ENCODE measurements at places on chromosomes 12 and 14.
A peak's percentile ranks its signal among the peaks of the same experiment; 100 is the strongest.

DNA sequence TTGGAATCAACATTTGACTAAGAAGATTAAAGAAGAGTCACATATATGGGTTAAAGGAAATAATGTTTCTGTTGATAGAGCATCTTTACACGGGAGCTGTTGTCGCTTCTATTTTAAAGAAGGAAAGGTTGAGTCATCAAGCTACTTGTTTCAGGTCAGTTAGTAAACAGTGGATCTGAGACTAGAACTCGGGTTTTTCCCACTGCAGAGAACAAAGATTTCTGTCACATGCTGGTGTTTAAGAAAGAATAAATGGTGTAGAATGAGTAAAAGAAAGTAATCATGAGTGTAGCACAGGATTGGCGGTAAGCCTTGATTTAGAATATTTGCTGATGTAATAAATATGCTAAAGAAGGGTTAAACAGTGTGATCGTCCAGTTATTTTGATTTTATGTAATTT lies 455.5 kb downstream of the AEBP2 start:
- no peak for DNase-seq

DNA sequence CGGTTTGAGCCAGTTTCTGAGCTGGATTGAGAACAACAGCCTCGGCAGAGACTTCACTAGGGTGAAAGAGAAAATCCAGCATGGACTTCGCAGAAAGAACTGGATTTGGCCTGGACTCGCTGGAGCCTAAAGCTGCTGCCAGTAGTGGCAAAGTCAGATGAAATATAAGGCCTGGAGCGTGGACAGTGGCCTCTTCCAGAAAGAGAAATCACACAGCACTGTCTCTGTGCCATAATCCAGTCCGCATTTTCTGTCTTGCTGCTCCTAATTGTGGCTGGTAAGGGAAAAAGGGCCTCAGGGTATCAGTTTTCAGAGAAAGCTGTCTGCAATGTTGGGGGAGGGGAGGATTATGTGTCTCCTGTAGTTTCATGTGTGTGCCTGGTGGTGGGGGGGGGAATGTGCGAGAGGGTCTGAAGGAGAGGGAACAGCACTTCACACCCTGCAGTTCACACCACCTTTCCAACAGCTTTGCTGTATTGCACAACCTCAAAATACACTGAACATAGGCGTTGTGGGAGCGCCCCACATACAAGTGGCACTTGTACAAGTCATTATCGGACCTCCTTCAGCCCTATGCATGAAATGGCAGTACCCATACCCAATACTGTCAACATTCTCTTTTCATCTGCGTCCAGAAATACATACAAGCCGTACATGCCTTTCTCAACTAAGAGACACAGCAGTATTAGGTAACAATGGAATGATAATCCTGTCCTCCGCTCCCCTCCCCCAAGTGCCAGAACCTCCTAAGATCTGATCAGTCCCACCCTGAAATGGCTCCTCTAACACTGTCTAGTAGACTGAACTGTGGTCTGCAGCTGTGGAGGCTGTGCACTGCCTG lies 107.5 kb upstream of the ATF7IP start:
- DNase-seq: peak; percentile 85

- DNase-seq: no peak
Measured at GRCh38 chr12:51405801-51406207, 14.6 kb upstream of the GALNT6 start.

GRCh38 chr12:53380794-53381730 lies 1.1 kb downstream of the SP1 start:
- DNase-seq: no peak

DNA sequence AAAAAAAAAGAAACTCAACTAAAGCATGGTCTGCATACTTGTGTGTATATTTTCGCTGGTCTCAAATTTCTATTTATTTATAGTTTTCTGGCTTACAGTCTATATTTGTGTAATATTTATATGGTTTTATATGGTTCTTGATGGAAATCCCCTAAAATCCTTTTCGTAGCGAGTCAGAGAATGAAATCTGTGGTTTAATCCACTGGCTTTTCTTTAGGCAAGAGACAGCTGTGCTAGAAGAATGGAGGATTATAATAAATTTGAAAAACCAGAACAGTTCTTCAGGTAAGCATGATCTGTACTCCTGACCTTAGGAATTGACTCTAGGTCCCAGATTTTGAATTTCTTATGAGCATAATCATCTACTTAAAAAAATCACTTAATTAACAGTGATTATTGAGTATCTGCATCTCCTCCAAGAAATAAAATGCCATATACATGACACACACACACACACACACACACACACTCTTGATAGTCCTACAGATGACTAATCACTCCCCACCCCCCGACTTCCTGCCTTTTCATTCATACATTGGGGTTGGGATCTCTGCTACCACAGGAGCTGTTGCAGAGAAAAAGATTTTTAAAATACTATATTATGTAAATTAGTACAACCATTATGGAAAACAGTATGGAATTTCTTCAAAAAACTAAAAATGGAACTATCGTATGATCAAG lies 113.4 kb downstream of the CRADD start:
- DNase-seq: peak; percentile 75

Measured in DND-41 (cell line).